Mesendoderm (in vitro differentiated cells): ENCODE measurements at places on chromosomes 4 and X.
A peak's percentile ranks its signal among the peaks of the same experiment; 100 is the strongest.

DNA sequence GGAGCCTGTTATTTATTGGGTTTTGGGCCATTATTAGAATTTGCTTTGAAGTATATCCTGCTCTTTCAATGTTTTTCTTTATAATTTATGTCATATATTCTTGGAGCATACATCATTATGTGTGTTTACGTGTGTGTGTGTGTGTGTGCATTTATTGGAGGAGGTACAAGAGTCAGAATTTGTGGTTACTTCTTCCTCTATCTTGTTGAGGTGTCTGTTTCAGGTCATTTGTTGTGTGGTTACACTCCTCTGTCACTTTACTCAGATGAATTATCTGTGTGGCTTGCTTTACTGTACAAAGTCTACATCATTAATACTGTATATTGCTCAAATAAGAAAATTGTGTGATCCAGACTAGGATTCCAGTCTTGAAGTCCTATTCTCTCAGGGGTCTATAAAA, 1957.4 kb upstream of the TENM3 start:
- DNase-seq = no peak

DNA sequence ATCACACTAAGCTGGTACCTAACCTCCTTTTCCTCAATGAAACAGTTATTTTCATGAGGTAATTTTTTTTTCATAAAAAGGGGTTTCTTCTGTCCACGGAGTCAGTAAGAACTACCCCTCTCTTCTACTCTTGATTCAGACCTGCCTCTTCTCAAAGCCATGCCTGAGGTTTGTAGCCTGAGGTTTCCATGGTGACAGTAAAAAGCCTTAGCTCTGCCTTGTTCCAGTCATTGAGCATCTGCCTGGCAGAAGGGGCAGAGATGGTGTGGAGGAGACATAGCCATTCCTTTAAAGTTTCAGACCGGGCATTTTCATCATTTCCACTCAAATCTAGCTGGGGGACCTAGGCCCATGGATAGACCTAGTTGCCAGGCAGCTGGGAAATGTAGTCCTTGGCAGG, 135.5 kb downstream of the REPS2 start:
- DNase-seq = peak; percentile 11

DNA sequence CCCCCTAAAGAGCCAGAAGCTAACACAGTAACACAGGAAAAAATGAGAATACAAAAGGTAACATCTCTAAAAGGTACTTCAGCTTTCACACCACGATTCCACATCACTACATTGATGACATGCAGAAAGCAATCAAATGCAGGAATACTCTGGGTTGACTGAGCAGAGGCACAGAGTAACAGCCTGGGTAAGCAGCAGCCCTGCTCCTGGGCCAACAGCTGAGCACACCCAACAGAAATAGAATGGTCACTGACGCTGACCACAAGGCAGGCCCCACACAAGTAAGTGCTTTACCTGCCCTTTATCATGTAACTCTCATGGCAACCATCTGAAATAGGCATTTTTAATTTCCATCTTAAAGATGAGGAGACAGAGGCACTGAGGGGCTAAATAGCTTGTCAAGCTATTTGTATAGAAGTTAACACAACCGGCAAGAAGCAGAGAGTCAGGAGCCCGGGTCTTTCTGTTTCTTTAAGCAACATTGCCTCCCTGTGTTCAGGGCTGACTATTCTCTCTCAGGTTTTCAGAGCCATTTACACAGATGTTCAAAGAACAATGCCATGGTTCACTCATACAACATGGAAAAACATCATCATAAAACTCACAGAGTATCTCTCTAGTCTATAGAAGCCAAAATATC, 168.9 kb downstream of the ZNF674 start:
- DNase-seq = peak; percentile 75

GRCh38 chr4:184280137-184280536, 62.5 kb upstream of the ENPP6 start:
- no peak for DNase-seq

DNA sequence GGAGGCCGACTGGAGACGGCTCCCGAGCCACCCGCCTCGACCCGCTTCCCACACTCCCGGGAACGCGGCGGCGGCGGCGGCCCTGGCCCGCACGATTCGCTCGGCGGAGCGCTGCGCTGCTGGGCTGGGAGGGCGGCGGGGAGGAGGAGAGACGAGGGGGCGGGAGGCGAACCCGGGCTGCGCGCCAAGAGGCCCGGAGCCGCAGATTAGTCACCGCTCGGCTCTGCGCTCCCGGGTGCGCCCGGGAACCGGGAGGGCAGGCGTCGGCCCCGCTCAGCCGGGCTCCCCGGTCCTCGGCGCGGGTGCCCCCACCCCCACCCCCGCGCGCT, 11.2 kb upstream of the BCOR start:
- DNase-seq = peak; percentile 64

DNA sequence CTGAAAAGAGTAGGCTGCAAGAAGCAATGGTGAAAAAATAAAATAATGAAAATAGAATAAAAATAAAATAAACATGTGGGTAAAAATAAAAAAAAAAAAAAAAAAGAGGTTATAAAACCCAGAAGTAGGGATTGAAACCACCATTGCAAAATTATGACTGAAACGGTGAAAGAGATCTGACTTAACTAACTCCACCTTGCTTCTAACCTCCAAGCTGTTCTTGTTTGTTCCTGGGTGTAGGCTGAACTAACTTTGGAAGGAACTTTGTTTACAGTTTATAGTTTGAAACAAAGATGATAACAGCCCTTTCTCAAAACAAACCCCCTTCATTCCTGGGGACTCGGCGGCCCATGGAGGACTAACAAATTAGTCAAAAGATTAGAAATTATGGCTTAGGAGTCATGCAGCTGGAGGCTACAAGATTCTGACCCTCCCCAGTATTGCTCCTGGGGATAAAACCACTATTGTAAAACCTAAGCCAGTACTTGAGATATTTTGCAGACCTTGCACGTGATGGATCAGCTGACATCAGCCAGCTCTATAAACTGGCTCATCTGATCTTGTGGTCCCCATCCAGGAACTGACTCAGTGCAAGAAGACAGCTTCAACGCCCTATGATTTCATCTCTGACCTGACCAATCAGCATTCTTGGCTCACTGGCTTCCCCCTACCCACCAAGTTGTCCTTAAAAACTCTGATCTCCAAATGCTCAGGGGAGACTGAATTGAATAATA, 30.4 kb downstream of the DDX60L start:
- no peak for DNase-seq

GRCh38 chr4:97548943-97549583, 594.2 kb downstream of the STPG2 start:
- no peak for DNase-seq

- peak; percentile 2 for DNase-seq
Measured at GRCh38 chr4:79198951-79199587, 126.8 kb downstream of the NAA11 start.

DNA sequence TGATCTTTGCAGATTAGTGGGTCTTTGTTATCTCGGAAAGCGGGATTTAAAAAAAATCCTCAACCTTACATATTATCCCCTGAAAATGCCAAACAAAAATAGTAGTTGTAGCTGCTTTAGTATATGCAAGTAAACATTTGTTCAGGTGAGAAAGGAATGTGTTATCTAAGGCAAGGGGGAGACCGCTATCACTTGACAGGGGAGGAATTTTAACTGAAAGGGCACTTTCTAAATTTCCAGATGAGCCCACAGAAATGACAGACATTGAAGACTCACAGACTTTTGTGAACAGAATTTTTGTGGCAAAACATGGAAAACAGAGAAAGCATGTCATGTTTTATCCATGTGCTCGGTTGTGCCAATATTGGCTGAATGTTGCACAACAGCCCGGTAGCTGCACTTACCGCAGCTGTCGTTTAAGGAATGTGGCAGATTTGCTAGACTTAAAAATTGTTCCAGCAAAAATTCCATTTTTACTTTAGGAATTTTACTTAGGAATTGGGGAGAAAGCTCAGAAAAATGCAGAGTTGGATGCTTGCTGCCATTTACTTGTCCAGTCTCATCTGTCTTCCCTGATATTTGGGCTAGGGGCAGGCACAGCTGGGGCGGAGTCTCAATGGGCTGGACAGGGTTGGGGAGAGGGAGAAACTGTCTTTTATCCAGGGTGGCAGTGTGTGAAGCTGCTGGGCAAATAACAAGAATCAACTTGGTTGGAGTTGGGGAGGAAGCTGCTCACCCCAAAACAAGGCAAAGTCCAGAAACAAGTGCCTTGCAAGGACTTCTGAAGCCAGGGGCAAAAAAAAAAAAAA, 94.6 kb upstream of the RPS6KA3 start:
- peak; percentile 50 for DNase-seq

DNA sequence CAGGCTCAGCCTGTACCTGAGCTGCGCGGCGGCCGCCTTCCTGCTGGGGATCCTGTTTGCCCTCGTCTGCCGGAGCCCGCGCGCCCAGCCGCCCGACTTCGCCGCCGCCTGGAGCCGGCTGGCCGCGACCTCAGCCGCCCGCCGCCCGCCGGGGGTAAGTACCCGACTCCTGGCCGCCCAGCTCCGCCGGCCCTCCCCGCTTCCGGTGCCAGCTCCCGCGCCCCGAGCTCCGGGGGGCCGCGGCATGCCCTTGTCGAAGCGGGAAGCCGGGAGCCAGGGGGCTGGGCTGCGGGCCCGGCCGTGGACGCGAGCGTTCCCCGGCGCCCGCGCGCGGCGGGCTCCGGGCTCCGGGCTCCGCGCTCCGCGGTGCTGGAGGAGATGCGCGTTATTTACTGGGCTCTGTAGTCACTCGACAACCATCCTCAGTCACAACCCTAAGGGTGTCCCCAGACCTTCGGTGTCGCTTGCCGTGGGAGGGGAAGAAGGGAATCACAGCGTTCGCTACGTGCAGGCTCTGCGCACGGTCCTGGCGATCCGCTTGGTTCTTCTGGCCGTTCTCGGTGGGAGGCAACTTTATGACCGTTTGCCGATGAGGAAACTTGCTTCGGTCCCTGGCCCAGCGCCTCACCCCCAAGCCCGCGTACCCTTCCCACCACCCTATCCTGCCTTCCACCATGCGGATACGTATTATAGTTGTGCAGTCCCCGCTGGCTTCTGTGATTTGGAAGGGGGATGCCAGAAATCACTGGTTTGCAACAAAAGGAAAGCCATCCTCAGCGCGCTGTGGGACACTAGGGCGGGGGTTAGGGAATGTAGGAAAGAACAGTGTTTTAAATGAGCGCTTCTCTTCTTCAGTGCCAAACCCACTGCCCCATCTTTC, 944 bp downstream of the SNX25 start:
- peak; percentile 80 for DNase-seq

- DNase-seq = no peak
Measured at GRCh38 chr4:4320528-4320927, 30.5 kb downstream of the ZBTB49 start.

GRCh38 chr4:171746418-171746817, 66.8 kb upstream of the GALNTL6 start:
- DNase-seq = no peak

DNA sequence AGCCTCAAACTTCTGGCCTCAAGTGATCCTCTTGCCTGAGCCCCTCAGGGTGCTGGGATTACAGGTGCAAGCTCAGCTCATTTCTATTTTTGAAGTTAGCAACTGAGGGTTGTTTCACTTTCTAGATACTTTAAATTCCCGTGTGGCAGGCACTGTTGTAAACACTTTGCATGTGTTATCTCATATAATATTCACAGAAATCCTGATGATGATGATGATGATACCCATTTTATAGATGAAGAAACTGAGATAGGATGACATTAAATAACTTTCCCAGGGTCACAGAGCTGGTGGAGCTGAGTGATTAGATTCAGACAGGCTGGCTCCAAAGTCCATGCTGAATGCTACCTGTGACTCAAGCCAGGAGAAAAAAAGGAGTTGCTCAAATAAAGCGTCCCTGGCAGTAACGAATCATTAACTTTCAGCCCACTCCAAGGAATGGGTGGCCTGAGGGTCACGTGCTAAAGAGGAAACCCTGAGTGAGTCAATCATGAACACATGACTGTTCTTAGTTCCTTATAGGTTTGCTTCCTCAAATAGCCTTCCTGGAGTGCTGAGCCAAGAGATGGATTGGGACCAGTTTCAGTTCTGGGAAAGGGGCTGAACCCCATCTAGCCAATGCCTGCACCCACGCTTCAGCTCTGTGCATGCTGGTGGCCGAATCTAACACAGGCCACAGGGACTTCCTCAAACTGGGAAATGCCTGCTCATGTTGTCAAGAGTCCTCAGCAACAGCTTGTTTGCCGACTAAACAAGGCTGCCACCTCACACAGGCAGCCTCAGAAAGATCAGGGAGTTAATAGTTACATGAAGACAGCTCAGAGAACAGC, 52.8 kb downstream of the RBM47 start:
- DNase-seq = peak; percentile 92

DNA sequence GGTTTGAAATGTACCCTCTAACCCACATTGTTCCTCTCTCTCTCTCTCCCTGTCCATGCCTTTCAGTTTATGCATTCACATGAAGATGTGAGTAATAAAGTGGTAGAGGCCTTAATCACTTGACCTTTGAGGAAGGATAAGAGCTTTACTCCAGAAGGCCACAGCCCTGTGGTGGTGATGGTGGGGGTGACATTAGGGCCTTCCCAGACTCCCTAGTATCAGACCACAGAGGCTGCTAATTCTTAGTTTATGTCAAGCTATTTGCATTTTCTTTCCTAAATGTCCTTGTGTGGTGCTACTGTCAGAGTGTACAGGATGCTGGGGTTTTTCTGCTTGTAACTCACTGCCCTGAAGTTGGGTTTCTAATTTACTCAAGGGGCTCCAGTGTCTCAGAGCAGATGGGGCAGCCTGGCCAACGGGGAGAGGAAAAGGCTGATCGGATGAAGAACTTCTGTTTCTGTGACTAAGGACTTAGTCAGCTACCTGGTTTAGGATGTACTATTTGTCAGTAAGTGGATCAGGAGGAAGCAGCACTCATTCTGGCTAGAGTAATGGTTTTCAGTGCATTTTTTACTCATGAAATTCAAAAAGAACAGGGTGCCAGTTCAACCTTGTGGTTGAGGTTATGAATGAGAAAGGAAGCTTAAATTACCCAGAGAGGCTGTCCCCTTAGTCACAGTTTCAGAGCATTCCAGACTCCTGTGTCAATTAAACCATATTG, 509.6 kb upstream of the DIPK2B start:
- no peak for DNase-seq

- DNase-seq = no peak
Measured at GRCh38 chrX:114964374-114964773, 53.0 kb downstream of the IL13RA2 start.

- no peak for DNase-seq
Measured at GRCh38 chr4:101938836-101939235, 148.3 kb downstream of the BANK1 start.

- no peak for DNase-seq
Measured at GRCh38 chr4:5735463-5735862, 24.5 kb downstream of the EVC start.

GRCh38 chr4:102901804-102902203, 33.0 kb downstream of the CISD2 start:
- no peak for DNase-seq

GRCh38 chrX:78513971-78514738, 145.0 kb downstream of the RTL3 start:
- DNase-seq = no peak

- DNase-seq = no peak
Measured at GRCh38 chrX:105527759-105528158, 294.6 kb upstream of the NRK start.
